SJSA1 (cell line): ENCODE measurements at places on chromosomes 16 and 17.

DNA sequence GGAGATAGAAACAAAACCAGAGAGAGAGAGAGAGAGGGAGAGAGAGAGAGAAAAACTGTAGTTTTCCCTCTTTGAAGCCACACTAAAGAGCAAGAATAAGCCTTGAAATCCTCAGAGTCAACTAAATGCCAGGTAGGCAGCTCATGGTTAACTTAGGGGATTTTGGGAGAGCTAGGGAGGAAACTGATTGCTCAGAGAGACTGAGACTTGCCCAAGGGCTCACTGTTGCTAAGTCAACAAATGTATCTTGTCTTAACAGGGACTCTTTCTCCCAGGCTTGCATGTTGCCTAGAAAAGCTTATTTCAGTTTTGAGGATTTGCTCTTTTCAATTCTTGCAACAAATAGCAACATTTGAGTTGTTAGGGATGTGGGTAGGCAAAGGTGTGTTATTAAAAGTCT is 4.5 kb upstream of the SLC5A11 start:
- no peaks in the 10 kb centered on the region for H3K27me3 ChIP-seq
- no peak for DNase-seq
- no peak overlapping the region for H3K27ac ChIP-seq
- no peaks in the 10 kb centered on the region for H3K36me3 ChIP-seq
- H3K4me3 ChIP-seq = no peak overlapping the region

DNA sequence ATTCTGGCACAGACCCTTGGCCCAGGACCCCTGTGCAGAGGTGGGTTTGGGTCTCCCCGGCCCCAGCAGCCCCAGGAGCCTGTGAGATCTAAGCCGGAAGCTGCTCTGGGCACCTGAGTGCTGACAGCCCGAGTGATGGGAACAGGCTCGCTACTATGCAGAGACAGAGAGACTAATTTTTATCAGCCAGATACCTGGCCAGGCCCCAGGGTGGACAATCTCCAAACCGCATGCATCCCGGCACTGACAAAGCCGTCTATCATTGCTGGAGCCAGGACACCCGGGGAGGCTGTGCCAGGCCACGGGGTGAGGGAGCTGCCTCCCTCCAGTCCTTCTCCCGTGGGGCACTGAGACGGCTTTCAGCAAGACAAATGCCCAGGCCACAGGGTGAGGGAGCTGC is 25.0 kb downstream of the CBFA2T3 start:
- H3K27me3 ChIP-seq = peaks cover 42% of the 10 kb centered on the region
- no peaks in the 10 kb centered on the region for H3K36me3 ChIP-seq
- H3K4me1 ChIP-seq = no peaks in the 10 kb centered on the region
- H3K4me3 ChIP-seq = no peak overlapping the region

DNA sequence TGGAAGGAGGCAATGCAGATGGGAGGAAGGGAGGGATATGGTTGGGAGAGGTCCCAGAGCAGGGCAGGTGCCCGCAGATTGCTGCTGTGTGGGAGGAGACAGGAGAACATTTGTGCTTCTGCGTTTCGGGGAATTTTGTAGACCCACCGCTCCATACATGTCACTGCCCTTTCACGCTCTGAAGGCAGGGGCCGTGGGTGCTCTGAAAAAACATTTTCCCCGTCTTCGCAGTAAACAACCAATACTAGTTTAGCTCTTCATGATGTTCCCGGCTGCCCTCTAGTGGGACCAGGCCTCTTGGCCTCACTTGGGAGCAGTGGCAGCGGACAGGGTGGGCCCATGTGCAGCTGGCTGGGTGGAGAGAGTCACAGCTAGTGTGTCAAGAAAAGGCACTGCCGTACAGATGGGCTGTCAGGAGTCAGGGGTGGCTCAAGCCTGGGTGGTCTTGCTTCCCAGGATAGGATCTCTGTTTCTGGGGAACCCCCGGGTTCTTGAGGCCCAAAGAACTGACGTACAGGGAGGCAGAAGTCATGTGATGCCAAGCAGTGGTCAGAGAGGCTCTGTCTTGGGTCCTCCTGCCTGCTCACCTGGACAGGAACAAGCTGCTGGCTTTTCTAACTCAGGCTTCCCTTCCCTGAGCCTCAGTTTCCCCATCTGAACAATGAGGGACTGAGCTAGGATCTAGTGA is 46.5 kb upstream of the CPNE2 start:
- no peak overlapping the region for H3K4me3 ChIP-seq
- no peaks in the 10 kb centered on the region for H3K27me3 ChIP-seq
- no peaks in the 10 kb centered on the region for H3K4me1 ChIP-seq
- H3K36me3 ChIP-seq = peaks cover 69% of the 10 kb centered on the region

DNA sequence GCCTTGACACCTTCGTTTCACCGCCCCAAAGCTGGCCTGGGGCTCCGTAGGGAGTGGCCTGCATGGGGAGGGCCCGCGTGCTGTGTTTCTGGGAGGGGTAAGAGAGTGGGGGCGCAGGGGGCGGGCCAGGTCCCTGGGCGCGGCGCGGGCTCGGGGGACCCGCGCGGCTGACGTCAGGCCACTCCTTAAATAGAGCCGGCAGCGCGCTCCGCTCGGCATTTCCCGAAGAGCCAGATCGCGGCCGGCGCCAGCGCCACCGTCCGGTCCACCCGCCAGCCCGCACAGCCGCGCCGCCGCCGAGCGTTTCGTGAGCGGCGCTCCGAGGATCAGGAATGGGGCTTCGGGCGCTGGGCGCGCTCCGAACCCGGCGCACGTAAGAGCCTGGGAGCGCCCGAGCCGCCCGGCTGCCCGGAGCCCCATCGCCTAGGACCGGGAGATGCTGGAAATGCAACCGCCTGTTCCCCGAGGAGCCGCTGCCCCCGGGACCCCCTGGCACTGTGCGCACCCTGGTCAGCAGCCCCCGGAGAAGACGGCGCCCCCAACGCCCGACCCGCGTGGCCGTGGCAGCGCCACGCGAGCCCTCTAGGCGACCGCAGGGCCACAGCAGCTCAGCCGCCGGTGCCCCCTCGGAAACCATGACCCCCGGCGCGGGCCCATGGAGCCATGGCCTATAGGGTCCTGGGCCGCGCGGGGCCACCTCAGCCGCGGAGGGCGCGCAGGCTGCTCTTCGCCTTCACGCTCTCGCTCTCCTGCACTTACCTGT is at the start of gene HS3ST2:
Gene HS3ST2 (plus strand): TSS at position 215 of the 763 bp plus-strand sequence. CDS start 449 bp downstream, at position 664.
- no peak within 1 kb of the TSS for H3K27ac ChIP-seq
- no peak within 1 kb of the TSS for H3K4me3 ChIP-seq

DNA sequence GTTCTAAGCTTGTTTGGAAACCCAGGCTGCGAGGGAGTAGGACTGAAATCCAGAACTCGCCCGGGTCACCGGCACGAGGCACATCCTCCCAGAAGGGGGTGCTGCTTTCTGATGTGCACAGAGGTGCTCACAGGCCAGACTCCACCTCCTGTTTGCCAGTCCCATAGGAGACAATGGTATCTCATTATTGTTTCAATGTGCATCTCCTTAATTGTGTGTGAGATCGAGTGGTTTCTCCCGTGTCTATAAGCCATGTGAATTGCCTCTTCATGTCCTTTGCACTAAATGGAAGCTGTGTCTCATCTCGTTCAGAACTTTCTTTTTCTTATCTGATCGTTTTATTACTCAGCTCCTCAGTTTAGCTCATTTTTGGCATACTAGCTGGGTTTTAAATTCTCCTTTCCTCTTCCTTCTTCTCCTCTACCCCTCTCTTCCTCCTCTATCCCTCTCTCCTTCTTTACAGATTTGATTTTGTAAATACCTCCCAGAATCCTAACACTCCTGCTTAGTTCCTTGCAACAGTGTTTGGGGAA is 32.1 kb upstream of the PRKCB start:
- H3K27me3 ChIP-seq = no peaks in the 10 kb centered on the region
- H3K36me3 ChIP-seq = no peaks in the 10 kb centered on the region
- DNase-seq = peak; percentile 63
- H3K4me3 ChIP-seq = no peak overlapping the region

DNA sequence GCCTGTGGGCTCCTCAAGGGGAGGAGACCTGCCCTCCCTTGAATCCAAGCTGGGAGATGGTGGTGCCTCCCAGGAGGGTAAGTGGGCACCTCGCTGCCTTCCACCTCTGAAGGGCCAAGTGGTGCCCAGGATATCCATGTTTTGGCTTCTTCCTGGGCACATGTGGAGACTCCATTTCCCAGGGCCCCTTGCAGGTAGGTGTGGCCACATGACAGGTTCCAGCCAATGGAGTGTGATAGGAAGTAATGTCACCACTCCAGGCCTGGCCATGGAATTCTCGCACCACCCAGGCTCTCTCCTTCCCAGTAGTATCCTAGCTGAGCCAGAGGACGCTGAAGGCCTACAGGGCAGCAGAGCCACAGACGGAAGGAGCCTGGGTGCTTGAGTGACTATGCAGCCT is 17.6 kb upstream of the PEMT start:
- H3K27me3 ChIP-seq = no peaks in the 10 kb centered on the region
- no peak overlapping the region for H3K27ac ChIP-seq
- H3K36me3 ChIP-seq = no peaks in the 10 kb centered on the region

DNA sequence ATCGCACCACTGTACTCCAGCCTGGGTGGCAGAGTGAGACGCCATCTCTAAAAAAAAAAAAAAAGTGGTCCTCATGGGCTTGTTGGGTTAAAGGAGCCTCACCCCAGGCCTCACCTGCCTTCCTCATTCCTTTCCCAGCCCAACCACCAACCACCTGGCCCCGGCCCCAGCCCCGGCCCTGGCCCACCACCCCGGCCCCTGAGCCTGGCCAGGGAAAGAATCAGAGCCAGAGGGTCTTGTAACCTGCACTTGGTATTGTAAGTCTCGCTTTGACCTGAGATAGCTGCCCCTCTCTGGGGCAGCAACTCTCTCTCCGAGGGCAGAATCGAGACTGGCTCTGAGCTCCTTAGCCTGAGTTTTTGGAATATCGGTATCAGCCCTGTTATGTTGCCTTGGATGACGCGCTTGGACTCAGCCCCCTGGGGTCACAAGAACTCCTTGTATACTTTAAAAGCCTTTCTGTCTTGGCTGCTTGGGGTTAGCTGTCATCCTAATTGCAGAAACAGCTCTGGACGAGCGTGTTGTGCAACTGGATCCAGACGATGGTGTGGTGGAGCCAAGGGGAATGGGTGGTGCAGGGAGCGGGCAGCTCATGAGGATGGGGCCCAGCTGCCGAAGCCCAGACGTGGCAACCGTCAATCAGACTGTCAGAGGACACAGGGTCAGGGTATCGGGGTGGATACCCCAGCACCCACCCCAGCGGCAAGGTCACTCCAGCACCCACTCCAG is 14.6 kb downstream of the SMTNL2 start:
- no peak for DNase-seq
- no peak overlapping the region for H3K4me3 ChIP-seq

DNA sequence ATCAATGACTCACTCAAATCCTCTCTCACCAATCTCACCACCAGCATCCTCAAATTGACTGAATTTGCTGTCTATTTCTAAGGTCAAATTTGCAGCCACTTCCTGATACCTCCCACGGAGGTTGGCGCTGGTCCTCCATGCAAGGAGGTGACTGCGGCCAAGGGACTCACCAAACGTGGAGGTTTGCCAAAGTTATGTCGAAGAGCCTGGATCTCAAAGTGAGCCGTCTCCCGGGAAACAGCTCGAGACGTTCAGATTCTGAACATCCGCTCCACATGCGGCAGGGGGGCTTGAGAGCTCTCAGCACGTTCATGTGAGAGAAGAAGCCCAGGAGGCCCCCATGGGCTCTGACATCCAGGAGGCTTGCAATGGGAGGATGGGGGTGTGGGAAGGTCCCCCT is 22.6 kb downstream of the LGALS3BP start:
- H3K4me1 ChIP-seq = peaks cover 30% of the 10 kb centered on the region
- no peaks in the 10 kb centered on the region for H3K36me3 ChIP-seq
- peak; percentile 30 for DNase-seq

GRCh38 chr16:10936272-10936984 is 5.8 kb downstream of the DEXI start:
- no peak overlapping the region for H3K4me3 ChIP-seq
- H3K36me3 ChIP-seq = peaks cover 29% of the 10 kb centered on the region
- no peaks in the 10 kb centered on the region for H3K27me3 ChIP-seq
- H3K27ac ChIP-seq = no peak overlapping the region
- peaks cover 13% of the 10 kb centered on the region for H3K4me1 ChIP-seq
- DNase-seq = no peak

DNA sequence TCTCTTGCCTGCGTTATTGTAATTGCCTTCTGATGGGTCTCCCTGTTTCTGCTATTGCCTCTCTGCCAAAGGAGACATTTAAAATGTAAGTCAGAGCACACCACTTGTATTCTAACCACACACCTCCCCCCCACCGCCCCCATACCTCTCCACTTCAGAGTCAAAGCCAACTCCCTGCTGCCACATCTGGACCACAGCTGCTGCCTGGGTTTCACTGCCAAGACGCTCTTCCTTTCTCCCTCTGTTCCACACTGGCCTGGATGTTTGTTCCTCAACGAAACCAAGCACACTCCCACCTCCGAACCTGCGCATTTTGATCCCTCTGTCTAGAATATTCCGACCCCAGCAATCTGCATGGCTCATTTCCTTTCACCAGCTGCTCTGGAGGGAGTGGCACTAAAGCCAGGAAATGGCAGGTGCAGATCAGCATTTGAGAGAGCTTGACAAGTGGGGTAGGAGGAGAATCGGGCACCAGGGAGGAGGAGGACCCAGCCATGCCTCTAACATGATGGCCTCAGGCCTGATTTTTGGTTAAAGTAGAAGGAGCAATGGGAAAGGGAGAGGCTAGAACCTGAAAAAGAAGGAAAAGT is 92.4 kb upstream of the HS3ST2 start:
- H3K27me3 ChIP-seq = peaks cover 7% of the 10 kb centered on the region
- no peaks in the 10 kb centered on the region for H3K4me1 ChIP-seq
- no peaks in the 10 kb centered on the region for H3K36me3 ChIP-seq
- H3K4me3 ChIP-seq = no peak overlapping the region
- no peak for DNase-seq
- H3K27ac ChIP-seq = no peak overlapping the region

GRCh38 chr16:27786923-27787625 is 237.1 kb downstream of the KATNIP start:
- no peaks in the 10 kb centered on the region for H3K36me3 ChIP-seq
- no peak overlapping the region for H3K27ac ChIP-seq
- no peak for DNase-seq
- no peak overlapping the region for H3K4me3 ChIP-seq
- no peaks in the 10 kb centered on the region for H3K27me3 ChIP-seq
- no peaks in the 10 kb centered on the region for H3K4me1 ChIP-seq

GRCh38 chr17:54536306-54536705 is 364.3 kb upstream of the TOM1L1 start:
- no peaks in the 10 kb centered on the region for H3K27me3 ChIP-seq
- DNase-seq = no peak
- H3K4me1 ChIP-seq = no peaks in the 10 kb centered on the region

GRCh38 chr17:40312131-40312731 is 3.3 kb downstream of the RARA start:
- no peak for DNase-seq
- no peak overlapping the region for H3K4me3 ChIP-seq
- H3K27ac ChIP-seq = no peak overlapping the region
- H3K27me3 ChIP-seq = no peaks in the 10 kb centered on the region
- H3K36me3 ChIP-seq = no peaks in the 10 kb centered on the region

GRCh38 chr17:4365628-4366326 is 698 bp downstream of the UBE2G1 start:
- peaks cover 4% of the 10 kb centered on the region; the same call in 1 of the 2 replicates for H3K4me1 ChIP-seq
- H3K4me3 ChIP-seq = peak overlapping the region; percentile 96
- no peak for DNase-seq
- no peaks in the 10 kb centered on the region for H3K27me3 ChIP-seq

- DNase-seq = no peak
- no peaks in the 10 kb centered on the region for H3K27me3 ChIP-seq
- no peaks in the 10 kb centered on the region for H3K4me1 ChIP-seq
- H3K36me3 ChIP-seq = peaks cover 45% of the 10 kb centered on the region
Measured at GRCh38 chr16:546909-547770, 13.1 kb upstream of the PRR35 start.
